Left forelimb (tissue), 1 donor: ENCODE measurements at places on chromosomes 1 and 21.

- no peak for DNase-seq
These were observed 5.3 kb downstream of the HES2 start for GRCh38 chr1:6414443-6414844.

- no peak for DNase-seq
These were observed 12.2 kb upstream of the CCDC27 start for GRCh38 chr1:3740042-3740441.

DNA sequence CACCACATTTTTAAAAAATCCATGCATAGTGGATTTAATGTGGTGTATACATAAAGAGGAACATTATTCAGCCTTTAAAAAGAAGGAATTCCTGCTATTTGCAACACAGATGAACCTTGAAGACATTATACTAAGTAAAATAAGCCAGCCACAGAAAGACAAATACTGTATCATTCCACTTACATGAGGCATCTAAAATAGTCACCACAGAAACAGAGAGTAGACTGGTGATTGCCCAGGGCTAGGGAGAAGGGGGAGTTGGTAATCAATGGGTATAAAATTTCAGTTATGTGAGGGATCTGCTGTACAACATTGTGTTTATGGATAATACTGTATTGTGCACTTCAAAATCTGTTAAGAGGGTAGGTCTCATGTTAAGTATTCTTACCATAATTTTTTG is 10.0 kb downstream of the FAM163A start:
- DNase-seq: no peak

- DNase-seq: no peak
These were observed 174.6 kb downstream of the GPATCH2 start for GRCh38 chr1:217456261-217456660.

DNA sequence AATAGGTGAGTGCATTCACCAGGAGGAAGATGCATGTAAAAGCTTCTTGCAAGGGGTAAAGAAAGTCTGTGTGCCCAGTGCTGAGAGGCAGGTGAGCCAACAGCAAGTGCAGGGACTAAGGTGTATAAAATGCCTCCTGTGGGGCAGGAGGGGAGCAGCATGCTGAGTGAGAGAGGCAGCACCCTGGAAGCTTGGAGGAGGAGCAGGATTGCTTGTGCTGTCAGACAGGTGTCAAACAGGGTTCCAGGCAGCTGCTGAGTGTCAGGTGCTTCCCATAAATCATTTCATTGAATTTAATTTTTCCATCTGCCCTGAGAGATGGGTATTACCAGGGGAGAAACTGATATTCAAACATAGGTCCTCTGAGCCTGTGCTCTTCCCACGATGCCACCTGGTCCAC is 13.9 kb downstream of the BSND start:
- DNase-seq: no peak

DNA sequence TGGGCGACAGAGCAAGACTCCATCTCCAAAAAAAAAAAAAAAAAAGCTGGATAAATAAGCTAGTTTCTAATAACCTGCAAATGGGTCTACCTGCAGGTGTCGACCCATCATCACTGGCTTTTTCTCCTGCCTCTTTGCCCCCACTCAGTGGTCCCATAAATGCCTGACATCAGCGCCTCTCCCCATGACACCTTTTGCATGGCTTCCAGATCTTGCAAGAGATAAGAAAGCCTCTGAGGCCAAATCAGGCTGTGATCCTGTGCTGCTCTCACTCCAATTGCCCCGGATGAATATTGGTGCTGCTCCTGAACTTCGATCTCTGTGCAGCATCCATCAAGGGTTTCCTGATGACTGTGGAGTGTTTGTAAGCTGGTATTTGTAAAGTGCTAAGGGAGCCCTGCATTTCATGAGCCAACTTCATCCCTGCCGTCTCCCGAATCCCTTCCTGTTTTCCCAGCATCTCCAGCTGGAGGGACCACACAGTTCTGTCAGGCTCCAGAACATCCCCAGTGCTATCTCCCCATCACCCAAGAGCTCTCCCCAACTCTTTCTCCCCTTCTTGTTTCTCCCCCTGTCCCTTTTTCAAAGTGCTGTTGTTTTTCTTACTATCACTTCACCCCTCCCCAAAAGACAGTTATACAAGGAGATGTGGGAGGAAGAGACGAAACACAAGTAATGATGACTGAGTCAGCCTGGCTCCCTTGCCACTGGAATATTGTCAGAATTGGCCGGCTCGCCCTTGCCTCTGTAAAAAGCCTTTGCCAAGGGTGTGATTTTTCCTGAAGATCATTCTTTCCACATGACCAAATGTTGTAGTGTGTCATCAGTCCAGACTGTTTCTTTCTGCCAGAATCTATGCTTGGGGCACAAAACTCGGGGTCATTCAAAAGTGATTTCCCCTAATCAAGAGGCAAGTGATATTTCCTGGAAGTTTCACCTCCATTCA is 2.8 kb upstream of the EFHD2 start:
- DNase-seq: no peak

GRCh38 chr1:158809256-158809655 is 21.9 kb upstream of the MNDA start:
- DNase-seq: no peak

GRCh38 chr1:241413386-241413785 is 56.4 kb upstream of the RGS7 start:
- DNase-seq: no peak

- DNase-seq: no peak
These were observed 4.1 kb downstream of the CAMK2N1 start for GRCh38 chr1:20481643-20482498.

DNA sequence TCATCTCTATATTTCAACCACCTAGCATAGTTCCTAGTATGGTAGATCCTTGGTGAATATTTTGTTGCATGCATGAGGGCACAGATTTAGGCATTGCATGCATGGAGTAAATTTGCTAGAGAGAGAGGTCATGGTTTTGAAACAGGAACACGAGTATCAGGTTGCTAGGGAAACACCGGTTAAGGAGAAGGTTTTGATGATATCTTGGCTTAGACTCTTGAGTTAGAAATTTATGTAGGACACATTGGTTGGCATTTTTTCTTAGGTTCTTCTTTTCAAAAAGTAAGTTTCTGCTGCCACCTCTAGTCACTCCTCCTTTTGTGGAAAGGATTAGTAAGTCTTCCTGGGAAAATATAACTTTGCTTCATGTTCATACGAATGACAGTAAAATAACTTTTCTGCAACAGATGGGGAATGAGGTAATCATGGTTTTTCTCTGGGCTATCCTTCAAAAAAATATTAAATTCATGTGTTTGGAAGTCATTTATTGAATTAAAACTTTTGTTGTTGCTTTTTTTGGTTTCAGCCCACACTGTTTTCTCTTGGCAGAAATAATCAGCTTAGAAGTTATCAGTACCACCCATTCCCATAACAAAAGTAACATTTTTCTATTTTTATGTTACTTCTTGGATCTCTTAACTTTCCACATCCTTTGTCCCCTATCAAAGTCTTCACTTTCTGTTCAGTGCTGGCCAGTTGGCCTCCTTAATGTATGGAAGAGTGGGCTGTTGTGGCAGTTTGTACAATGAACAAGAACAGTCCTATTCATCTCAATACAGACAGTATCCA is 97.3 kb downstream of the PLA2G4A start:
- no peak for DNase-seq

DNA sequence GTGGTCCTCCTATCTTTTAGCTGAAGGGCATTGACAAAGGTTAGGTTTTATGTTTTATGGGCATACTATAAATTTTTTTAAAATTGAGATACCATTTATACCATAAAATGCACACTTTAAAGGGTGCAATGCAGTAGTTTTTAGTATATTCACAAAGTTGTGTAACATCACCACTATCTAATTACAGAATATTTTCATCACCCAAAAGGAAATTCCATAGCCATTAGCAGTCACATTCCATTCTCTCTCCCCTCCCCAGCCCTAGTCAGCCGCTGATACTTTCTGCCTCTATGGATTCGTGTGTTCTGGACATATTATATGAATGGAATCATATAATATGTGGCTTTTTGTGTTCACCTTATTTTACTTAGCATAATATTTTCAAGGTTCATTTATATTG is 135.8 kb upstream of the B3GALT2 start:
- DNase-seq: no peak

DNA sequence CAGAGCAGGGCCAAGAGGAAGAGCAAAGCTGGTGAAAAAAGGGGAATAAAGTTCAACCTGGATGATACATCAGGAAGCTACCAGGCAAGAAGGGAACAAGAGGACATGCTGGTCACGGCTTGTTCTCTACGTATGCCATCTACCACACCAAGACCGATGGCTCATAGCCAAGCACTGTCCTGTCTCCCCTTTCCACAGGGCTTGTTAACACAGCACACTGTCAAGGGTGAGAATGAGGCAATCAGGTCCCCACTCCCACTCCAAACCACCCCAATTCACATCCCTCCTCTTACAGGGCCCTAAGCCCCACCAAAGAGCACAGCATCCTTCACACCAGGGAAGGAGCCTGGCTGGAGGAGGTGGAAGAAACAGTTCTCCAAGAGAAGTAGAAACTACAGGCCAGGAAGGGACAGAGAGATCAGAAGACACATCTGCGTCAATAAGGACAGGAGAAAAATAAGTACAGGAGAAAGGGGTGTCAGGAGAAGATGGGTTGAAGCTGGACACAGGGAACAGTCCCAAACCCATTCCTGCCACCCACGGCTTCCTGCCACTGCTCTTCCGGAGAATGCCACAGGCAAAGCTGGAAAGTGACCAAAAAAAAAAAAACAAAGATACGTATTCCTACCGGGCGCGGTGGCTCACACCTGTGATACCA is 923 bp upstream of the SHC1 start:
- no peak for DNase-seq

DNA sequence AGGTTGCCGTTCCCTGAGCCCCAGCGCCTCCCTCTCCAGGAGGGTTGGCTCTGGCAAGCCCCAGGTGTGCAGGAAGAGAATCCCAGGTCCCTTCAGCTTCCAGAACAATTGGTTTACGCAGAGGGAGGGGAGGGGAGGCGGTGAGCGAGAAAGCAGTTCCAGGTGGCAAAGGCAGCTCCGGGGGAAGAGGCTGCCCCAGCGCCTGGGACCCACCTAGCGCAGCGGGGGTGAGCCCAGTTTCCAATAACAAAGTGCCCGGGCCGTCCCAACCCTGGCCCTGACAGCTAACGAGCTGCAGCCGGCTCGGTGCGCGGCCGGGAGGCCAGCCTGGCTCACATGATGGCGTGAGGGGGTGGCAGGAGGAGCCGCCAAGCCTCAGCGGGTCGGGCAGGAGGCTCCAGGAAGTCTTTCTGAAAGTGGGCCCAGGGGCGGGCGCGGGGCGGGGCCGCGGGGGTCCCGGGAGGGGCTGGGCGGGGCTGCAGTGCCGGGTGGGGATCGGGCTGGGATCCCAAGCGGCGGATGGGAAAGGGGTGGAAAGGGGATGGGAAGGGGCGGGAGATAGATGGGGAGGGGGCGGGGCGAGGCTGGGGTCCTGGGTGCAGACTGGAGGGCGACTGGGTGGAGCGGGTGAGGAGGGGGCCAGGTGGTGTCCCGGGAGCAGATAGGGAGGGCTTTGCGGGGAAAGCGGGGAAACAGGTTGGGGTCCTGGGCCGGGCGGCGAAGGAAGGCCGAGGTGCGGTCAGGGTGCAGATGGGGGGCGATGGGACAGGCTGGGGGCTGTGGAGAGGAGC is 22.8 kb downstream of the DHRS3 start:
- DNase-seq: peak; percentile 87

GRCh38 chr1:248807067-248807737 is 18.5 kb downstream of the SH3BP5L start:
- no peak for DNase-seq

DNA sequence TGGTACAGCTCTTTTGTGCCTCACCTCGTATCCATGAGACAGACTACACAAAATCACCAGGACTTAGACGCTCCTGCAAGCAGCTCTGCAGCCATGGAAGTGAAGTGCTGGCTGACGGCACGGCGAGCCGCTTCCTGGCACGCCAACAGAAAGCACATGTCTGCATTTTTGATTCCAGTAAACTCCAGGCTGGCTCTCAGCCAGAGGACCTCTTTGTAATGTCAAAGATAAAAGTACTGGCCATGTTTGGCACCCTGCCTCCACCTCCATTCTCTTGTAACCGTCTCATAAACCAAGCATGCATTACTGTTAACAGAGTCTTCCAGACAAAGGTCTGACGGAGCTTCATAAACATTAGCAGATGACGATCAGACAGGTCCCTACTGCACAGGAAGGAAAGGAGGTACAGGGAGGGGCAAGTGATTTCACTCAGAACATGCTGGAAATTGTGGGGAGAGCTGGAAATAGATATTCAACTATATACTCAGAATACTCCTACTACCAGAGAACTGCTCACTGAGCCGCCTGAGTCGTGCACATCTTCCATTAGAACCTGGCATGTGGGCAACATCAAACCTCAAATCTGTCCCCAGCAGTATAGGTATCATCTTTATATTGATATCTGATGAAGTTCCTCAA is 632.0 kb downstream of the SMYD3 start:
- DNase-seq: no peak

DNA sequence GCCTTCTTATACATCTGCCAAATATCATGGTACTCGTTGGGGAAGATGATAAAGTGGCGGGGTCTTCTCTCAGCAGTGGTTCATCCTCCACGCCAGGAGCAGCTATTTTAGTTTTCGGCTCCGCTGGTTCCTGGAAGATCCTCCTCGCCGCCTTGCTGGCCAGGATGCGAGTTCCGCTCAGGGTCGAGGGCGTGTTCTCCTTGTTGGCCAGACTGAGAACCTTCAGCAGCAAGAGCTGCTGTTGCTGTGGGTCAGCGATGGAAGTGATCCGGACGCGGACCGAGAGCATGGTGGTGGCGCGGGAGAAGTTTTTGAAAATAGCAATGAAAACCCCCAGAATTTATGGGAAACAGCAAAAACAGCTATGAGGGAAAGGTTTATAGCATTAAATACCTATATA is 11.4 kb upstream of the CFAP126 start:
- DNase-seq: no peak

- no peak for DNase-seq
These were observed 51.6 kb downstream of the ZNF644 start for GRCh38 chr1:90970208-90970607.

GRCh38 chr1:202365092-202365815 is 16.8 kb downstream of the PPP1R12B start:
- DNase-seq: no peak

DNA sequence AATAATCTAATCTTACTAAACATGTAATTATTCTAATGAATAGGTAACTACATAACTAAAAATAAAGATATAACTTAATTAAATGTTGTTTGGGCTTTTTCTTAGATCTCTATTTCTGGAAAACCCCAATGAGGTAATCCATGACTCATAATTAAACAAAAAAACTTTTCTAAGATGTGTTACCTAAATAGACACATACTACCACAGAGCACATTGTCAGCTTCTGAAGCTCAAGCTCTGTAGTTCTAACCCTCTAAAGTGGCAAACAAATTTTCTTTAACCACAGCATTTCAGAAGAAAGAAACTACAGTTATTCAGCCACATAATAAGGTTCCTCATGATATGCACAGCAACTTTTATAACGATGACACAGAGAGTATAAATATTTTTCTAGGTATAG is 4.2 kb downstream of the OR6K3 start:
- no peak for DNase-seq
